ENCODE measurements at places on chromosomes 5 and 9.

GRCh38 chr5:68426586-68426985 lies 211.0 kb downstream of the PIK3R1 start:
- no peak for DNase-seq

DNA sequence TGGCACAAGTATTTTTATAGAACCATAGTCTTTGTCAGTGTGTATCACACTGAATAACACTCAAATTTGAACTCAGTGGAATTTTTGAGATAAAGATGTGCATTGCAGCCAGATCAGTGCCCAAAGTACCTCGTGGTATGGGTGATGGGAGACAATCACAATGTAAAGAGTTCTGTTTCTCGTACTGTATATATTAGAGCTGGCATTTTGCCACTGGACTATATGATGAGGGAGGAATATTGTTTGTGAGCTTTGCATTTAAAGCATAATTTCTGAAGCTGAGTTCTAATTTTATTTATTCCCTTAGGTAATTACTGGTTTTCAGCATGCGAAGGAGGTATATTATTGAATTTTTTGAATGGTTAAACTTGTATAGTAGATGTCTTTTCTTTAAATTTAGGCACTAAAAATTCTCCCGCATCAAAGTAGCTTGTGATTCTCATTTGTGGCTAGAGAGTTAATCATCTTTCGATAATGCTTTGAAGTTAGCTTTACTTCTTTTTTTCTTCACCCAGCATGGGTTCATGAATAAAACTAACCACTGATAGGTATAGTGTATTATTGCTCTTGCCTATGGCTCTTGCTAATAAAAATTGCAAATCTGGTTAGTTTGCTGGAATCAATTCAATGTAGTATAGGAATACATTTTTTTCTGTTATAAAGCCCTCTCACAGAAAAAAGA lies 43.1 kb downstream of the PAM start:
- DNase-seq, result no peak

GRCh38 chr5:80852331-80853245 lies 107.6 kb upstream of the RASGRF2 start:
- DNase-seq, result no peak

- DNase-seq, result no peak
These were observed 29.3 kb downstream of the PTPA start for GRCh38 chr9:129140397-129141065.

- no peak for DNase-seq
These were observed 65.3 kb downstream of the CDO1 start for GRCh38 chr5:115751176-115751575.

DNA sequence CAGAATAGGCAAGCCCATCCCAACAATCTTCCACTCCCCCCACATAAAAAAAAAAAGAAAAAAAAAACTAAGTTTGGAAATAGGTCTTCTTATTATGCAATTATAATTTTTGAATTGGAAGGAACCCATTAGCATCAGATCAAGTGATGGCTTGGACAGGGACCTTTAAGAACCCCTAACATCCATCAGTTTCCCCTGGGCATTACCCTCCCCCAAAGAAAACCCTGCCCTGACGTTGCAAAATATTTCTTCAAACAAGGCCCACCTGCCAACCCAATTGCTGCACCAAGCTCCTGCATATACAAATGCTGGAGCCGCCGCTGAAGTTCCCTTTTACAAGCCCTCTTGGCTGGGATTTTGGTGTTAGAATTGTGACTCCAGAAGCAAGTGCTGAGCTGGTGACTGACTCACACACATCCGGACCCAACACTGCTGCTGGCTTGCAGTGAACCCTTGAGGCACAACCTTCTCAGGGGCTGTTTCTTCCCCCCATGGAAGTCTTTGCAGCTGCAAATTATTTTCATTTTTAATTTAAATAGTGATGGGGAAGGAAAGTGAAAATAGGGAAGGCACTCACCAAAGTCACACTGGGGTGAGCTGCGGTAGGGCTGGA lies 56.1 kb upstream of the AFAP1L1 start:
- DNase-seq, result no peak

GRCh38 chr5:96157077-96157780 lies 195.6 kb upstream of the ELL2 start:
- DNase-seq, result no peak
